ENCODE measurements at places on chromosomes 6 and 20.
A peak's percentile ranks its signal among the peaks of the same experiment; 100 is the strongest.

DNA sequence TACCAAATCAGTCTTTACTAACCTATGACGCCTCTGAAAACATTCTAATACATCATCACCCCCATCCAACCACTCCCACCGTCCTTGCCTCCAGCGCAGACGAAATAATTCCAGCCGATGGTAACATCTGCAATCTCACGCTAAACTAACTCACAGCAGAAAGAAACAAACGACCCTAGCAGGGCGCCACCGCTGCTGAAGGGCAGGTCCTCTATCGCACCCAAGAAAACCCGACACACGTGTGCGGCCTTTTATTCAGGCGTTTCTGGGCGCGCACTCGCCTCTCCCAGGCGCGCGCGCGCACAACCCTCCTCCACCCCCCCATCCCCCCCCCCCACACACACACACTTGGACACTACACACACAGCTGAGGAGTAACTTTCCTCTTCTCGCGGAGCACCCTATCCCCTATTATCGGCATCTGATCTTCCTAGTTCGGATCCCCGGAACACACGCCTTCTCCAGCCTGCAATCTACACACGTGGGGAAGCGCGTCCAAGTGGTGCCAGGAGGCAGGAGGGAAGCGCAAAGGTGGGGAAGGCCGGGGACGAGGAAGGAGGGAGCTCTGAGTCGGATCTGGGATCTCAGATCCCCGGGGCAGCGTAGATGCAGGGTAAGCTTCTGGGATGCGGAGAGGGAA lies 1.4 kb downstream of the GFOD1 start:
- no peaks in the 10 kb centered on the region for H3K27me3 ChIP-seq
- peak overlapping the region; percentile 85 for H3K27ac ChIP-seq
- peaks cover 9% of the 10 kb centered on the region for H3K4me1 ChIP-seq
- no peaks in the 10 kb centered on the region for H3K36me3 ChIP-seq
- peak overlapping the region; percentile 82 for H3K4me3 ChIP-seq
- DNase-seq = peak; percentile 64

DNA sequence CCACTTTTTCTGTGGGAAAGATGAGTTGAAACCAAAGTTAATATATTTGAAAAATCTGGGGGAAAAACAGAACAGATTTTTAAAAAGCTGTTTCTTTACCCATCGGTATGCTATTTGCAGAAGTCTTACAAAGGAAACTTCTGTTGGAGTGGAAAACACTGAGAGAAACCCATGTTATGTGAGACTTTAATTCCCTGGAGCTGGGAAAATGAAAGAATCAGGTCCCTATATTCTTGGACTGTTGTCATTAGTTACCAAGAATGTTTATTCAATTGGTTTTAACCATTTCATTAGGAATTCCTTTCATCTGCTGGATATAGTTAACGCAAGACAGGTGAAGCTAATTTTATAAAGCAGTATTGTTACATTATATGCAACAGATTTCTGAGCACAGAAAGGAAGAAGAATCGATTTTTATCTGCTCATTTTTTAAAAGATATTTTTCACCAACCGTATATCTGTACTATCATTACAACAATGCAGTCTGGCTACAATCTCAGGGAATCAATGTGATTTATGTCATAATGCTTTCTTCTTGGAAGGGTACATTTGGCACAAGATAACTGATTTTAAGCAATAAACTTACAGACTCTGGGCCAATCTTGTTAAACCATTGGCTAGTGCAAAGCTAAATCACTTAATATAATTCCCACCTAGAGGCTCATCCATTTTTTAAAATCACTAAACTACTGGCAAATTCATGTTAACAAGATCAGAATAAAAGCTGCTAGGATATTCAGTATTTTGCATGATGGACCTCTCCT lies 170.0 kb downstream of the MOXD1 start:
- no peak overlapping the region for H3K4me3 ChIP-seq
- DNase-seq = no peak
- H3K4me1 ChIP-seq = no peaks in the 10 kb centered on the region
- no peaks in the 10 kb centered on the region for H3K36me3 ChIP-seq

DNA sequence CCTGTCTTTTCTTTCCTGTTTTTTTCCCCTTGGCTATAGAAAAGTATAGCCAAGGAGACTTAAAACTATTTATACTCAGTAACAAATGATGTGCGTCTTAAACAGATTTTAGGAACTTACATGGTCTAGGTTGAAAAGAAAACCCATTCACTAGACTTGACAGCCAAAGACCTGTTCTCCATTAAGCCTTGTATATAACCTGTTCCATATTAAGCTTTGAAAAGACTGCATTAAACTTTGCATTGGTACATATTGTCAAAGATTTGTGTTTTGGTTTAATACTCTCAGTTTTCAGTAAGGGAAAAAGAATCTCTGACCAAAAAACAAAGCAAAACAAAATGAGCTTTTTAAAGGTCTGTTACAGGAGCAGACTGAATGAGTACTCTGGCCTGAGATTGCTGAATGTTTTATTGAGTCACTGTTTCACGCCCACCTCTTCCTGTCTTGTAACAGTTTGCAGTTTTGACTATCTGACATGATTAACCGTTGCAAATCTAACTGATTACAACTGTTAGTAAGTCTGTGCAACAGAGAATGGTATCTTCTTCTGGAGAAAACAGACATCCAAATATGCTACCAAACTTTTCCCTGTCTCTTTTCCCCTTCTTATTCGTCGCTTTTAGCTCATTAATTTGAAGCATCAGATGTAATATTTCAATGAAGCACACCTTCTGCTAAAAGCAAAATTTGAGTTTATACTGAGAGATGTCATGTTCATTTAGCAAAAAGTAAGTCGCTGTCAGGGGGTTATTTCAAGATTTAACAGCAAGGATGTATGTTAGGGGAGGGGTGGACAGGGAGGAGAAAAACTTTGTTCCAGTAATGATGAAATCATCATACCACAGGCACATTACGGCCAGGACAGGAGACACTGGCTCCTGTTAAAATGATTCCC lies 59.1 kb upstream of the SUPT3H start:
- no peaks in the 10 kb centered on the region for H3K36me3 ChIP-seq
- no peaks in the 10 kb centered on the region for H3K27me3 ChIP-seq
- DNase-seq = no peak
- H3K27ac ChIP-seq = no peak overlapping the region

GRCh38 chr6:170199716-170200115 lies 91.2 kb downstream of the DLL1 start:
- no peaks in the 10 kb centered on the region for H3K4me1 ChIP-seq
- no peak overlapping the region for H3K4me3 ChIP-seq
- H3K27me3 ChIP-seq = no peaks in the 10 kb centered on the region
- no peaks in the 10 kb centered on the region for H3K36me3 ChIP-seq
- H3K27ac ChIP-seq = no peak overlapping the region
- DNase-seq = no peak

DNA sequence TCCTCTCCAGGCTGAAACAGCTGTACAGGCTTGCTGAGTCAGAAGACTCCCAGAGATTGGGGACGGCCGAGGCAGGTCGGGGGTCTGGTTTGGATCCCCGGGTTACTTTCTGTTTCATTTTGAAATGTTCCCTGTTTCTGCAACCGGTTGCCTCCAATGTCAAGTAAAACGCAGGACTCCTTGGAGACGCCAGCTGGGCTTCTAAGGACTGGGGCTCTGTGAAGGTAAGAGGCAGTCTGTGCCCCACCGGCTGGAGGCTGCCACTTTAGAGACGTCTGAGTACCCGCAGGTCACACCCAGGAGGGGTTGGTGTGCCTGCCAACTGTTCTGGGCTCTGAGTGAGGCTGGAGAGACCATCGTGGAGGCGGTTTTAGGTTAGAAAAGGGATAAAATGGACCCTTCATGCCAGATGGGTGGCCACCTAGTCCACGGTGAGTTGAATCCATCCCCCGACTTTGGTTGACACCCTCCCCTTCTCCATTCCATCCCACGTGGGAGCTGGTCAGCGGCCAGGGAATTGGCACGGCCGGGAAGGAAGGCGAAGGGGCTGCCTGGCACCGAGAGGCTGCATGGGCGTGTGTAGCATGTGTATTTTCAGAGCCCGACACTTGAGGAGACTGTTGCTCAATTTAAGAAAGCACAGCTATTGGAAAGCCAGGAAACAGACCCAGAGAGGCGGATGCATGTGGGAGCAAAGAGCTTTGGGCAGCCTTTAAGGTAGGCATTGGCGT lies 240.9 kb downstream of the PHACTR1 start:
- H3K27me3 ChIP-seq = no peaks in the 10 kb centered on the region
- H3K36me3 ChIP-seq = no peaks in the 10 kb centered on the region
- DNase-seq = peak; percentile 92
- peak overlapping the region; percentile 60 for H3K4me3 ChIP-seq

- no peaks in the 10 kb centered on the region for H3K36me3 ChIP-seq
- H3K27me3 ChIP-seq = no peaks in the 10 kb centered on the region
- H3K27ac ChIP-seq = no peak overlapping the region
- H3K4me1 ChIP-seq = no peaks in the 10 kb centered on the region
- H3K4me3 ChIP-seq = no peak overlapping the region
- no peak for DNase-seq
Observed at GRCh38 chr20:5848711-5849505, 98.7 kb downstream of the SHLD1 start.

DNA sequence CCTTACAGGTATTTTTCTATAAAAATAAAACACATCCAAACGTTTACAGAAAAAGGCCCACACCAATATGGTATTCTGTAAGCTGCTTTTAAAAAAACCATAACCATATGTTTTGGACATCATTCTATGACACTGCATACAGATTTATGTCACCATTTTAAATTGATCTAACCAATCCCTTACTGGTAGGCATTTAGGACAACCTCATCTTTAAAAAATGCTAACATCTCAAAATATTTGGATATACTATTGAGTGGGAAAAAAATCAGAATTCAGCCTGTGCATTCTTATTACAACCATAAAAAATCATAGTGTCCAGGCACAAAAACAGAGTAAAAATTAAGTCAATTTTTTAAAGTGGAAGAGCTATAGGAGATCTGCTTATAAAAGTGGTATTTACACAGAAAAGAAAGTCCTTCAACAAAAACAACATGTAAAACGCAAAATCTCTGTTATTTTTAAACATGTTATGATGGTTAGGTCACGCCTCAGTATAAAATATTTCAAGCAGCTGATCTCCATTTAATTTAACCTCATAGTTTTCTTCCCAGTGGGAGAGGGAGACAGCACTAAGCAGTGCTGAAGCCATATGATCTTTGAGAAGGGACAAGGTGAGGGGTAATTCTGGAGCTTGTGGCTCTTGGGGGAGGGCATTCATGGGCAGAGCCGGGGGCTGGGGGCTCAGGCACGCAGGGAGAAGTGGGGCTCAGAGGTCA lies 21.2 kb downstream of the TRAM2 start:
- DNase-seq = no peak
- H3K4me3 ChIP-seq = no peak overlapping the region
- H3K27me3 ChIP-seq = no peaks in the 10 kb centered on the region
- H3K27ac ChIP-seq = no peak overlapping the region
- peaks cover 43% of the 10 kb centered on the region for H3K4me1 ChIP-seq

GRCh38 chr6:45156075-45156474 lies 172.1 kb upstream of the RUNX2 start:
- no peaks in the 10 kb centered on the region for H3K36me3 ChIP-seq
- no peaks in the 10 kb centered on the region for H3K27me3 ChIP-seq
- no peak for DNase-seq
- no peak overlapping the region for H3K27ac ChIP-seq
- H3K4me1 ChIP-seq = no peaks in the 10 kb centered on the region

DNA sequence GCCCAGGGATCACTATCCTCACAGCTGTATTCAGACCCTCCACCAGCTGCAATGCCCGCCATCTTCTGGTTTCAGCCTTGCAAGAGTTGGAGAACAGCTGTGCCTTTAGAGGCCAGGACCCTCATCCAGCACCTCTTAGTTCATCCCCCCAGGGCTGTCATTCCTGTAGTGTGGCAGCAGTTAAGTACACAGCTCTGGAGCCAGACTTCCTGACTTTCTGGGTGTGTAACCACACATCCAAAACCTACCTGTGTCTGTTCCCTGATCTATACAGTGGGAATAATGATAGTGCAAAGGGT lies 452 bp upstream of the TREM2 start:
- no peak overlapping the region for H3K4me3 ChIP-seq
- no peaks in the 10 kb centered on the region for H3K36me3 ChIP-seq
- H3K27me3 ChIP-seq = no peaks in the 10 kb centered on the region
- H3K4me1 ChIP-seq = peaks cover 6% of the 10 kb centered on the region
- DNase-seq = no peak

GRCh38 chr6:26342106-26343004 lies 22.6 kb upstream of the BTN3A2 start:
- no peak overlapping the region for H3K27ac ChIP-seq
- no peak for DNase-seq
- no peaks in the 10 kb centered on the region for H3K36me3 ChIP-seq
- no peaks in the 10 kb centered on the region for H3K27me3 ChIP-seq

Measured in upper lobe of right lung (tissue), 1 donor.